Keratinocyte (primary cell): ENCODE measurements at places on chromosomes 7 and 10.

GRCh38 chr7:130673066-130673465, 4.5 kb upstream of the COPG2 start:
- no peak for DNase-seq

- DNase-seq, result no peak
Observed at GRCh38 chr7:102953406-102953805, 40.6 kb downstream of the LRRC17 start.

DNA sequence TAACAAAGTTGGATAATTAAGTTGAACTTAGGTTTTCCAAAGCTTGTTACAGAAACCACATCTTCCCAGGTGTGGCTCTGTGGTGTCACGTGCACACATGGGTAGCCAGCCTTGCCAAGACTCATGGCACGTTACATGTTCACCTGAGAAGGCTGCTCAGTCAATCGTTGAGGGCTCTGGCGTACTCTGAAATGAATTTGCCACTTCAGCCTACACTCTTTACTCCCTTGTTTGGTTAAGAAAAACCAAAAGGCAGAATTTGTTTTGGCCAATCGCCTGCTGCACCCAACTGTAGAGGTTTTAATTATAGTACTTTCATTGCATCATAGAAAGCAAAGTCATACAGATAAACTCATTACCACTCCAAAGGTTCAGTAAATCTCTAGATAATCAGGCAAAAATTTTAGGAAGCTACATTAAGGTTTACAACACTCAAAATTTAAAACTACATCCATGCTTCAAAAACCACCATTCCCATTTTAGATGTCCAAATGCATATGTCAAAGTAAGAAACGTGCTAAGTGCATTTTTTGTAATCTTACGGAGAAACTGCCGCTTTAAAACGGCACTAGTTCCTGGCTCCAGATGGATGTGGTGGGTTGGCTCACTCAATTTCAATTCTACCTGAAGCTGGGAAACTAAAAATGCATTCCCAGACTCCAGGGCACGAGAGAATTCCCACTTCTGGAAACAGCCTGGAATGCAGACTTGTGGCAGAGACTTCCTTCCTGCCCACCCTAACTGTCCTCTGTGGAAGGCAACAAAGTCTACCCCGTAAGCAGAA, 88.4 kb downstream of the DIP2C start:
- DNase-seq, result no peak

DNA sequence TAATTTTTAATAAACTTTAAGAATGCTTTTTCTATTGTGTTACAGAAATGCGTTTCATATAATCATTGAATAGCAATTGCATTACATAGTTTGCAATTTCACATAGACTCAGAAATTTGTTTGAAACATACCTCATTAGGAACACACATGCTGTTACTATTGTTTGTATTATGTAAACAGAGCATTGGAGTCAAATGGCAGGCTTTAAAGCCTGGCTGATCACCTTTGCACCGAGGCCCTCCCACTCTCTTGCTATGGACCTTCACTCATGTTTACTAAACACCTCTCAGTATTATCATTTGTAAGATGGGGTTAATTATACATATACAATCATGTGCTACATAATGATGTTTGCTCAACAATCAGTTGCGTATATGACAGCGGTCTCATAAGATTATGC, 203.6 kb upstream of the NPSR1 start:
- no peak for DNase-seq

- DNase-seq, result no peak
Observed at GRCh38 chr10:110273474-110273873, 31.2 kb downstream of the SMNDC1 start.

GRCh38 chr10:16964576-16965343, 147.5 kb upstream of the RSU1 start:
- DNase-seq, result no peak

GRCh38 chr10:89651916-89652573, 7.0 kb upstream of the PANK1 start:
- DNase-seq, result no peak

DNA sequence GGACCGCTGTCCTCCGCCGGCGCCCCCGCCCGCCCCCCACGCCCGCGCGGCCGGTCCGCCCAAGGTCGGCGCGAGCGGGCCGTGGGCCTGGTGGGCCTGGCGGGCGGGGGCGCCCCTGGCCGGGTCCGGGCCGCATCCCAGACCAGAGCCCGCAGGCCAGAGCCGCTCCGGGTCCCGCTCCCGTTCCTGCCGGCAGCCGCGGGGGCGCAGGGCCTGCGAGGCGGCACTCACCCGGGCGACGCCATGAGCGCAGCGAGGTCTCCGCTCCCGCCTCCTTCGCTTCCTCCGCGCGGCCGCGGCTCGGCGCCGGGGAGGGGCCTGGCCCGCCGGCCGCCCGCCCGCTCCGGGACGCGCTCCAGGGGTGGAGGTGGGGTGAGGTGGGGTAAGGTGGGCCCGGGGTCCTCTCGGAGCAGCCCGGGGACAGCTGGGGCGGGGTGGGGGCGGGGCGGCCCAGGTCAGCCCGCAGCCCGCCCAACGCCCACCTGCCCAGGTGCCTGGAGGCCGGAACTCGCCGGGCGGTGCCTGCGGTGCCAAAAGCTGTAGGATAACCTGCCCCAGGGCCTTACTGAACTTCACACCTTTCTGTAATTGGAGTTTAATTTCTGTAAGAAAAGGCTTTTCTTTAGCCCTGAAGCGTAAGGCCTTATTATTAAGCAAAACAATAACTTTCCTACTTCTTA, at the start of gene URGCP:
TSS of gene URGCP (minus strand) at position 266 of the 680 bp plus-strand sequence. CDS start at position 245, 21 bp downstream.
- DNase-seq, result no peak
